ENCODE measurements at places on chromosomes 6 and 20.

GRCh38 chr20:24497851-24498250 lies 28.4 kb downstream of the SYNDIG1 start:
- no peaks in the 10 kb centered on the region for H3K4me1 ChIP-seq
- no peak overlapping the region for H3K4me3 ChIP-seq
- H3K36me3 ChIP-seq: no peaks in the 10 kb centered on the region
- no peak for DNase-seq
- H3K27me3 ChIP-seq: no peaks in the 10 kb centered on the region

- no peaks in the 10 kb centered on the region for H3K36me3 ChIP-seq
- peaks cover 4% of the 10 kb centered on the region for H3K27me3 ChIP-seq
- no peaks in the 10 kb centered on the region for H3K4me1 ChIP-seq
- H3K4me3 ChIP-seq: no peak overlapping the region
These were observed 372.7 kb upstream of the SULF2 start for GRCh38 chr20:48158014-48158413.

GRCh38 chr6:103122766-103123601 lies 1729.5 kb downstream of the GRIK2 start:
- DNase-seq: peak; percentile 4
- no peaks in the 10 kb centered on the region for H3K36me3 ChIP-seq
- H3K27ac ChIP-seq: no peak overlapping the region
- H3K27me3 ChIP-seq: no peaks in the 10 kb centered on the region

GRCh38 chr6:125612345-125612846 lies 137.0 kb upstream of the HEY2 start:
- H3K4me1 ChIP-seq: no peaks in the 10 kb centered on the region
- peaks cover 4% of the 10 kb centered on the region for H3K27me3 ChIP-seq
- H3K4me3 ChIP-seq: no peak overlapping the region
- no peak for DNase-seq
- H3K27ac ChIP-seq: no peak overlapping the region

DNA sequence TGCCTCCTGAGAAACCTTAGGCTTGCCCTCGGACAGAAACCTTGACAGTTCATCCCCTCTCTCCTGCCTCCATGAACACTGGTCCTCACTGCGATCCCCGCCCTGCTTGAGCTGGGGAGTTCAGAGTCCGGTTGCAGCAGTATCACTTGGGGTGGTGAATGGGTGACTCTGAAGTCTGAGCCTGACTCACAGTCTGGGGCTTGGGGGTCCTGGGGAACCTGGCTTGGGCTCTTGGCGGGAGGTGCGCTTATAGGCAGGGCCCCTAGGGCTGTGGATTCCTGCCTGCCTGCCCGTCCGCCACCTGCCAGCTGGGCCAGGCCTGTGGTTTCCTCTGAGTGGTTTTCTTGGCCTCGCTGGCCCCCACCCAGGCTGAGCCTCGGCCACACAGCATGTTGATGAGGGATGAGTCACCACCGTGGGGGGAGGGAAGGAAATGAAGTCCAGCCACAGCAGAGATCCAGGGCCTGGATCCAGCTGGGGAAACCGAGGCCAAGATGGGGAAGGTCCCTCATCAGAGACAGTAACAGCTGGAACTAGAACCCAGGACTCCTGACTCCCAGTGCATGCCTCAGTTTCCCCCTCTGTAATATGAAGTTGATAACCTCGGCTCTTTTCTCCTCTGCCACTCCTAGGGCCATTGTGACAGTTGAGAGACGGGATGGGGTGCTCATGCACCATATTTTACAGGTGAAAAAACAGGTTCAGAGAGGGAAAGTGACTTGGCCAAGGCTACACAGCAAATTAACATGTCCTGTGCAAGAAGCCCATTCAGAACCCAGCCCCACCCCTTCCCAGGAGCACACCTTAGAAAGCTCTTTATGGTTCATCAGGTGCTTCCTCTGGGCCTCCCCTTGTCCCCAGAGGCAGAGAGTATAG lies 9.2 kb downstream of the FOXS1 start:
- DNase-seq: no peak
- H3K4me1 ChIP-seq: peaks cover 12% of the 10 kb centered on the region
- no peak overlapping the region for H3K27ac ChIP-seq

GRCh38 chr6:95804847-95805541 lies 210.8 kb upstream of the FUT9 start:
- H3K4me1 ChIP-seq: no peaks in the 10 kb centered on the region
- no peak for DNase-seq
- no peak overlapping the region for H3K4me3 ChIP-seq

- H3K4me3 ChIP-seq: no peak overlapping the region
- no peak for DNase-seq
- no peak overlapping the region for H3K27ac ChIP-seq
- H3K27me3 ChIP-seq: no peaks in the 10 kb centered on the region
- no peaks in the 10 kb centered on the region for H3K4me1 ChIP-seq
These were observed 160.4 kb downstream of the PACRG start for GRCh38 chr6:162887981-162888689.

DNA sequence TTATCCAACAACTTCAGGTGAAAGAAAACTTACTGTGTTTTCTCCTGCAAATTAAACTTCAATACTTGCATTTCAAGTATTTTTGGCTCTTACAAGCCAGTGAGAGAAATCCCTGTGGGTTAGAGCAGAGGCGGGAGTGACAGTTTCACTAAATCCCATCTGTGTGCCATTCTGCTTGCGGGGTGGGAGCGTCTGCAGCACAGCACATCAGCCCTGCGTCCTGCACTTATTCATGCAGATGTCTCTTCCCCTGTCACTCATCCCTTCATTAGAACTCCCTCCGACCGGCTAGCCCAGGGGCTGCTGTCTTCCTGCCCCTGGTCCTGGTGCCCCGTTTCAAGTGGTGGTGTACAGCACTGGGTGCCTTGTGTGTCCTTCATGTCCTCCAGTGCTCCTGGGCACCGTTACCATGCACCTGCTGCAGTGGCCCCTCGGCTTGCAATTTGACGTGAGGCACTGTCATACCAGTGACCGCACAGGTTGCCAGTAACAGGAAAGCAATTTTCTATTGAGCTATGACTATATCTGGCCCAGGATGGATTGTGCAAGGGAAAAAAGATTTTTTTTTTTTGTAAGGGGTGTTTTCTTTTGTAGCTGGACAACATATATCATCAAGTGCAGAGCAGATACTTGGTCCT lies 59.4 kb downstream of the INSM1 start:
- H3K4me1 ChIP-seq: no peaks in the 10 kb centered on the region
- no peaks in the 10 kb centered on the region for H3K27me3 ChIP-seq
- H3K27ac ChIP-seq: no peak overlapping the region
- no peaks in the 10 kb centered on the region for H3K36me3 ChIP-seq
- no peak overlapping the region for H3K4me3 ChIP-seq

DNA sequence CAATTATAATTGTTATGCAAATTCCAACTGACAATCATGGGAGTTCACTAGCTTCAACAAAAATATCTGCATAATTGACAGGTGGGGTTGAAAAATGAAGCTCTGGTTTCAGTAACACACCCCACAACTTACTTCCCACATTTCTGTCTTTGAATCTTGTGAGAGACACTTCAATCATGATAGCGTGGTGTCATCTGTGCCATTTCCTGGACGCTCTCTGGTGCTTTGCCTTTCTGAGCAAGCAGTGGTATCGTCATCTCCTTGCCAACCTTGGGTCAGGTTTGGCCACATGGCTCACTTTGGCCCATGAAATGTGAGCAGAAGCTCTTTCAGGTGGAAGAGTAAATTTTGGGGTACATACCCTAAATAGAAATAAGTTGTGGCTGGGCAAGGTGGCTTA lies 10.2 kb downstream of the BMP7 start:
- no peak for DNase-seq

DNA sequence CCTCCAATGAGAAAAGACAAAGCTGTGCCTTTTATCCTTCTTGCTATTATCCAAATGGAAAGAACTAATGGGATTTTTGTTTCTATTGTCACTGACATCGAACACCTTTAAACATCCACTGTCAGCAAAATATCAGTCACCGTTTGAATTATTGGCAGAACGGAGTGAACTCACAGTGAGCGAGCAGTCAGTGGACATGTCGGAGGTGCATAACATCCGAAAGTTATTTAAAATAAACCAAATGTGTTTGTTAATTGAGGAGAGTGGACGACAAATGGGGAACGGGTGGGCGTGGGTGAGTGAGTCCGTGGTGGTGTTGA lies 38.8 kb downstream of the PMEPA1 start:
- no peak overlapping the region for H3K27ac ChIP-seq
- no peaks in the 10 kb centered on the region for H3K27me3 ChIP-seq
- no peak overlapping the region for H3K4me3 ChIP-seq
- H3K36me3 ChIP-seq: no peaks in the 10 kb centered on the region
- H3K4me1 ChIP-seq: peaks cover 6% of the 10 kb centered on the region
- DNase-seq: no peak

DNA sequence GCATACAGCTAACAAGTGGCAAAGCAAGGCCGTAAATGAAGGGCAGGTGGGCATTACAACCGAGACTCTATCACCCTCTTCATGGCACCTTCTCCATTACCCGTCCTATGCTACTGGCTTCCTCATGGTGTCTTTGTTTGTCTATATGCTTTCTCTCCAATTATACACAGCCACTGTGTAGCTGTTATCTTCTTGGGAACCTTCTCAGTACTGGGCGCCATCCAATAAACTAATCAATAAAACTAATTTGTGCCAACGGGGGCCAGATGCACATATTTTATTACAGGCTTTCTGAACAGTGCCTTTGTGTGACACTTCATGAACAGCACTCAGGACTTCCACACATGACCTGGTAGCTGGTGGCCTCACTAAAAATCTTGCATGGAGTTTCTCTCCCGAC lies 149.8 kb upstream of the PCSK2 start:
- H3K4me1 ChIP-seq: no peaks in the 10 kb centered on the region
- no peaks in the 10 kb centered on the region for H3K27me3 ChIP-seq
- DNase-seq: no peak
- H3K27ac ChIP-seq: no peak overlapping the region
- H3K36me3 ChIP-seq: no peaks in the 10 kb centered on the region

DNA sequence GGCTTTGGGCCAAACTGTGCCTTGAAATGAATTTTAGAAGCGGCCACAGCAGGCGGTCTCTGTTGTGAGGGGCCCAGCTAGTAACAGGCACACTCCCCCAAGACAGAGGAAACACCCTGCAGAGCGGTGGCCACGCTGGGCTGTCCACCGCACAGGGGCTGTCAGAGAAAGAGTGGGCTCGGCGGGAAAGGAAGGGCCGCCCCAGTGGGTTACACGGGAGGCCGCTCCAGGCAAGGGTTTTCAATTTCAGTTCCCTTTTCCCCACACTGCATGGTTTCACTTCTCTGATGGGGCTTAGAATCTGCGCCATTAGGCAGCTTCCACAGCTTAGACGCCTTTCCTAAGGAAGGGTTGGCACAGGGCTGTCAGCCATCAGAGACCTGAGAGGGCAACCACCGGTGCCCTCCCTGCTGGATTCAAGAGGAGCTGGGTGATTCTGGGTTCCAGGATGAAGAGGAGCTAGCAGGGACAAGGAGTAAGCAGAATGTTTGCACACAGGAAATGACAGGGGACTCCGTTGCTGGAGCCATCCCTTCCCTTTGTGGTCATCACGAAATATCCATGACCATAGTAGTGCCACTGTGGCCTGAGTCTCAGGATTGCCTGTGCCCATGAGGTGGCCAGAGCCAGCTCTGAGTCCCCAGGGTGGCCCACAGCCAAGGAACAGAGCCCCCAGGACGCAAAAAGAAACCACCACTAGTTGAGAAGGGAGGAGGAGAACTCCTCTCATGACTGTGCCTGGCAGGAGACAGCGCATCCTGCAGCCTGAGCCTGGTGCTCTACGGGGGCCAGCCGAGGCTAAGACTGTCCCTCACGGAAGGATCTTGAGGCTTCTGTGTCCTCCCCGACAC lies 282.7 kb downstream of the NRN1 start:
- no peaks in the 10 kb centered on the region for H3K36me3 ChIP-seq
- no peaks in the 10 kb centered on the region for H3K27me3 ChIP-seq
- H3K27ac ChIP-seq: no peak overlapping the region
